ENCODE measurements at places on chromosomes 11 and 22.

DNA sequence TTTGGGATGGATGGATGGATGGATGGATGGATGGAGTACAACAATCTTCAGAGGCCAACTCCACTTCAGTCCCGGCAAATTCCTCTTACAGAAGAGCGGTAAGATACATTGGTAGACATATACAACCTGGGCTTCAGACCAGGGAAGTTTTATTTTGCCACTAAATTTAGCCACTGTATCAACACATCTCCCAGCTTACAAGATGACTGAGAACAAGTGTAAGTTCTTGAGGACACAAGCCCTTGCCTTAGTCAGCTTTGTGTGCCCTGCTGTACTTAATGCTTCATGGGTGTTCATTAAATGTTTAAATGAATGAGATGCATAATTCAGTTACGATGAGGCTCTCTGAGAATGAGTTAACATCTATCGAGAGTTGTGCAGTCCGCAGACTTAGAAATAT is 127.7 kb downstream of the COMMD9 start:
- no peak for DNase-seq

DNA sequence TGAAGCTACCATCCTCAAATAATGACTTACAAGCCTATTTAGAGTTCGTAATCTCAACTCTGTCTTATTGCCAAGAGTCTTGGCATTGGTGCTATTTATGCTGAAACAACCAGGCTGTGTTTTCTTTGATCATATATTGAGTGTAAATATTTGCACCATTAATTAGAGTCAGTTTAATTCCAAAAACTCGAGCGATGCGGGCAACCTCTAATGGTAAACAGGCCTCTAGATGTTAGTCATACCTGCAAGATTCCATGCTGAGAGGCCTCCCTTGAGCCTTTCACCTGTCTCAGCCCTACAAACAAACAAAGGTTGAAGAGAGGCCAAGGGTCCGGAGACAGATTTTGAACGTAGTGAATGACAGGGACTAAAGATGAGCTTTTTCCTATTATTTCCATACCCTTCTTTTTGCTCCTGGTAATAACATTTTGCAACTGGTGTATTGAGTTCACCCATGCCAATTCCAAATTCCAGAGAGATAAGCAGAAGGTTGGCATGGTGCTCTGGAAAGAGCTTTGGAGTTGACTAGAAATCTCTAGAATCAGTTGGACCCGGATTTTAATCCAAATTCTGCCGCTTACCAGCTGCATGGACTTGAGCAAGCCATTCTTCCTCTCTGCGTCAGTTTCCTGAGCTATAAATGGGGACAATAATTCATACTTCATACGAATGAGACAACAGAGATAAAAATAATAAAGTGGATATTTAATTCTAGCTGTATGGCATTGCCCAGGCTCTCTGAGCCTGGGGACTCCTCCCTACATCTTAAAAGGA is 99.1 kb upstream of the ANO1 start:
- no peak for DNase-seq

- no peak for DNase-seq
These were observed 16.5 kb downstream of the TUB start for GRCh38 chr11:8097468-8097867.

GRCh38 chr11:104322696-104323095 is 158.7 kb upstream of the PDGFD start:
- DNase-seq: no peak

GRCh38 chr22:44707752-44708151 is 5.7 kb downstream of the PRR5 start:
- DNase-seq: no peak

DNA sequence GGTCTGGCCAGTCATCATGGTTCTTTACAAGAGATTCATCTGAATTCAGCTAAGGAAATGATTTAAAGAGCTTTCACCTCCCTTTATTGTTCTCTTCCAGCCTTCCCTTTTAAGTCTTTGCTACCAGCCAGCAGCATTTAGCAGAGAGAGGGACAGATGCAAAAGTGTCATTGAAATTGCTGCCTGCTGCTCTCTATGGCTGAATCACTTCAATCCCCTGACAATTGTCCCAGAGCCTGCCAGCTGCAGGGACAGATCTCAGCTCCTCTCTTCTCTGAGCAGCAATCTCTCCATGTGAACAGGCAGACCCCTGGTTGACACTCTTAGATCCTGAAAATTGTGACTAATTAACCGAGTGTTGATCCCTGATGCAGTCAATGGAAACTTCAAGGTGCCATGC is 816.9 kb upstream of the CCDC90B start:
- DNase-seq: no peak

DNA sequence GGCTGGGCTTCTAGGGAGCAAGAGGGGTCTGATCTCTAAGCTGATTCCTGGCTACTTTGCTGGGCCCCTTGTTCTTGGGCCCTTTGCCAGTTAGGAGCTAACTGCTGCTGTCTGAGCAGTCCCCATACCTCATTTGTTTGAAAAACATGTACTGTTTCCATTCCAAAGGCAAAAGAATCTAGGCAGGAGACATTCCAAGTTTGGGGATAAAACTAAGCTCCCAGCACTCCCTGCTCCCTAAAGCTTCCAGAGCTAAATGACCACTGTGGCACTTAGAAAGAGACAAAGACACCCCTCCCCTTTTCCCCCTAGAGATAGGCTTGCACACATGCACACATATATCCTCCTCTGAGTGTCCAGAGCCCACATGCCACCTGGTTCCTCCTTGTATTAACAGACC is 22.7 kb upstream of the RRM1 start:
- no peak for DNase-seq

GRCh38 chr11:44767421-44767820 is 40.7 kb downstream of the TSPAN18 start:
- no peak for DNase-seq

DNA sequence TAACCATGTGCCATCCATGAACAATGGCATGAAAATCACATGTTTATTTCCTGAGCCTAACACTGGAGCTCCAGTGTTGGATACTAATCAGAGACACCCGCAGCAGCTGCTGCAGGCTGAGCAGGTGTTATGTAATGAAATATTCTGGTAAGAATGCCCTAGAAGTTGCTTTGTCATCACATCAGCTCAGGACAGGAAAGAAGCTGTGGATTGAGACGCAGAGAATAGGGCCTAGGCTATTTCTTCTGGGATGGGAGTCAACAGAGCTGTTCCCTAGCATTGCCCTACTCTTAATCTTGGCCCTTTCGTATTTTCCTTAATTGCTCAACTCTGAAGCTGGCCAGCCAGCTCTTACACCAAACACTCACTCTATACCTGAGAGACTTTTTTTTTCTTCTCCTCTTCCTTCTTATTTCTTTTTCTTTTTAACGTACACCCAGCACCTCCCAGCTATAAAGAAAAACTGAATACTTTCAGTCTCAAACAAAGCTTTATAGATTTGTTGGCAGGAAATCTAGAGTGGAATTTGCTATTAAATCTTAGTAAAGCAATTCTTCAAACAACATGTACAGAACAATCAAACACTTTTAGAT is 31.9 kb downstream of the RASSF10 start:
- DNase-seq: no peak

- DNase-seq: no peak
These were observed 10.2 kb downstream of the BCR start for GRCh38 chr22:23190526-23190925.

- DNase-seq: no peak
These were observed 377.0 kb downstream of the ETS1 start for GRCh38 chr11:128210148-128210940.

DNA sequence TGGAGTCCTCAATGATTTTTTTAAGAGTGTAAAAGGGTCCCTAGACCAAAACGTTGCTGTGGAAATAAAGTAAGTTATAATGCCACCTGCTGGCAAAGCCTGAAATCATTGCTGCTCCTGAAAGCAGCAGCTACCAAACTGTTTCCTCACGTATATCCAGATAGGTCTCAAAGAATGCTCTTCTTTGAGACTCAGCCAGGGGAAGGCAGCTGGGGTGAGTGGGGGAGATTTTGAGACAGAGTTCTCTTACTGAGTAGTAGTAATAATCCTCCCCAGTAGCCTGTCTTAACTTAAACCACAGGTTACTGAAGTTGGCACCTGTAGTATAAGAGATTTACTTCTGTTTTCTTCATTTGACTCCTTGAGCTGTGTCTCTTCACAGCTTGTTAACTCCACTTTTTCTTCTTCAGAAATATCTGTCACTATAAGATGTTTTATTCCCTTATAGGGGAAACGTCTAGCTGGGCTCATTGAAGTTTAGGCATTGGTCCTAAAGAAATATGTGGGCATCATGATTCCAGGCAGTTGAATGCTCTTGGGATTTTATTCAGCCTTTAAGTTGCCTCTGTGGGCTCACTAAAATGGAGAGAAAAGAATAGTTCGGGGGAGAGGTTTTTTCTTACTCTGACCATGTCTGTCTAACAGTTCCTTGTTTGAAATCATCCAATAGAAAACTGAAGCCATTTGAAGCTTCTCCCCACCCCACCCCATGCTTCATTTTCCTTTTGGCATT is 77.9 kb downstream of the BTBD10 start:
- DNase-seq: peak; percentile 20

- DNase-seq: no peak
These were observed 633.6 kb downstream of the OPCML start for GRCh38 chr11:132898676-132899075.

DNA sequence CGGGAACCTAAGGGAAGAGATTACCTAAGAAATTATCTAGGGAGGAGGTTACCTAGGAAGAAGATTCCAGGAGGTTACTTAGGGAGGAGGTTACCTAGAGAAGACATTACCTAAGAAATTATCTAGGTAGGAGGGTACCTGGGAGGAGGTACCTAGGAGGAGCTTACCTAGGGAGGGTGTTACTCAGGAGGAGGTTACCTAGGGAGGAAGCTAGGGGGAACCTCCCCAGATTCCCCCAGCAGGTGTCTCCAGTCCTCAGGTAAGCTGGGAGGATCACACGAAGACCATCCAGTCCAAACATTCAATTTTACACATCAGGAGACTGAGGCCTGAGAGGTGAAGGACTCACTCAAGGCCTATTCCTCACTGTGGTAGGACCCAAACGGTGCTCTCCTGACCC is 482.8 kb downstream of the TBC1D22A start:
- no peak for DNase-seq

GRCh38 chr11:117912497-117912896 is 16.7 kb downstream of the TMPRSS13 start:
- DNase-seq: no peak

DNA sequence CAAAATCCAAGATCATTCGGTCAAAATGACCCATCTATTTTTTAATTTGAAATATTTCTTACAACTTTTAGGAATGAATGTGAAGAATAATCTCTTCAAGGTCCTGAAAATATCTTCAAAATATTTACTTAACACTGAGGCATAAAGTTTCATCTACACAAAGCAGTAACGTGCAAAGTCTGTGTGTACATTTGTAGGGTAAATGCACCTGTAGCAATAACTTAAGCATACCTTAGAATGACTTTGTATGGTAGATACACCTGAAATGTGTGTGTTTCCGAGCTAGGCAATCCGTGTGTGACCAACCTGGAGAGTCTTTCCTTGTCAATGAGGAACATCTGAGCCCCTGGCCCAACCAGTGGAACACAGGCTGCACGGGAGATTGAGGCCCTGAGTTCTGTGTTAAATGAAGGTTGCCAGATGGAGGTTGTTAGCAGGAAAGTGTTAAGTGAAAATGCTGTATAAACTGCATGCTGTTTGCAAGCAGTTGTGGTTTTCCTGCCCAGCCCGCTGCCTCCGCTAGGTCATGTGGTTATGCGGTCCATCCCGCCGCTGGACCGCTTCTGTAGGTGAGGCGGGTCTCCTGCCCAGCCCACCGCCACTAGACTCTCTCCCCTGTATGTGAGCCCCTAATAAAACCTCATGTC is 7.6 kb upstream of the CTR9 start:
- no peak for DNase-seq

DNA sequence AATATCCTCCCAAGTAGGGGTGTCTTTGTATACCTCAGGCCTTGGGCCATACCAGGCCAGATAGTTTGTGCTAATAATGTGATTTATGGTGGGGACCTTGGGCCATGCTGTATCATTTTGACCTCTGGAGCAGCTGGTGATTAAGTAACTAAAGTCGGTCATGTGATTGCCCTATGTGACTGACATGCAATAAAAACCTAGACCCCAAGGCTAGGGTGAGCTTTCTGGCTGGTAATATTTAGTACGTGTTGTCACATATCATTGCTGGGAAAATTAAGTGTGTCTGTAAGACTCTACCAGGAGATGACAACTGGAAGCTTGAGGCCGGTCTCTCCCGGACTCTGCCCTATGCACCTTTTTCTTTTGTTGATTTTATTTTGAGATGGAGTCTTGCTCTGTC is 12.6 kb upstream of the TFIP11 start:
- no peak for DNase-seq

GRCh38 chr11:93719310-93719709 is 22.0 kb downstream of the TAF1D start:
- DNase-seq: no peak

DNA sequence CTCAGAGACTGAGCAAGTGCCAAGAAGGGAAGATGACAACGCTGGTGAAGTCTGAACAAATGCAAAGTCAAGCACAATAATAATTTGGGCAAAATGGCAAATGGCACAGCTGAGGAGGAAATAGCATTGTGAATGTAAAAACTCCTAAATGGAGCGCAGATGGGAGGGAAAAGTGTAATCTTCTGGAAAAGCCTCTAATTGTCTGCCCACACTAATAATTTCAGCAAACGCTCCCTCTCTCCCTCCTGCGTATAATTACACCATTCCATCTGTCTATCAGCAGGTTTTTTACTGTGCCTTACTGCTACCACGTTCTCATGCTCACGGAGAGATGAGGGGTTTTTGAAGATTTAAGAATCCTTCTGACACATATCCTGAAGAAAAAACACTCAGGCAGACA is 302.6 kb downstream of the KIRREL3 start:
- no peak for DNase-seq

All from left lung (tissue), 14 donors.